Stimulated activated CD4-positive, alpha-beta T cell treated with anti-CD3 and anti-CD28 coated beads, Interleukin-4, amount 100 ng/mL, for 4 hours (primary cell): ENCODE measurements at places on chromosomes 13 and 19.

- no peak for DNase-seq
Measured at GRCh38 chr13:39051157-39051556, 12.9 kb downstream of the NHLRC3 start.

GRCh38 chr19:4687396-4687795, 17.3 kb upstream of the MYDGF start:
- no peak for DNase-seq

DNA sequence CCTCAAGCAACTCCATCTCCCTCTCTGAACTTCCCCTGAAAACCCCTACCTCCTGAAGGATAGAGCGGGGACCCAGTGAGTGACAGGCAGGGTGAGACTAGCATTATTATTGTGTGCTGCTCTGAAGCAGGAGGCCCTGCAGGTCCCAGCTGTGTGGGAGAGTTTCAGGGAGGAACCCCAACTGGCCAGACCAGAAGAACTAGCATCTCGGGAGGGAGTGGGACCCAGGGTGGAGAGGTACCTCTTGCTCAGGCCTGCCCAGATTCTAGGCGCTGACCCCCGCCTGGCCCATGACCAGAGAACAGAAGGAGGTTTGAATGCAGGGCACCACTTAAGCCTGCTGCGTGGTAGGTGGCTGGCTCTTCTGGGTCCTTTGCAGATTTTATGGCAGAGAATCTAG, 5.7 kb upstream of the LYPD3 start:
- DNase-seq, result no peak

GRCh38 chr13:60433505-60433904, 36.5 kb downstream of the TDRD3 start:
- no peak for DNase-seq

GRCh38 chr19:12952488-12953137, 4.4 kb downstream of the GADD45GIP1 start:
- DNase-seq, result no peak

DNA sequence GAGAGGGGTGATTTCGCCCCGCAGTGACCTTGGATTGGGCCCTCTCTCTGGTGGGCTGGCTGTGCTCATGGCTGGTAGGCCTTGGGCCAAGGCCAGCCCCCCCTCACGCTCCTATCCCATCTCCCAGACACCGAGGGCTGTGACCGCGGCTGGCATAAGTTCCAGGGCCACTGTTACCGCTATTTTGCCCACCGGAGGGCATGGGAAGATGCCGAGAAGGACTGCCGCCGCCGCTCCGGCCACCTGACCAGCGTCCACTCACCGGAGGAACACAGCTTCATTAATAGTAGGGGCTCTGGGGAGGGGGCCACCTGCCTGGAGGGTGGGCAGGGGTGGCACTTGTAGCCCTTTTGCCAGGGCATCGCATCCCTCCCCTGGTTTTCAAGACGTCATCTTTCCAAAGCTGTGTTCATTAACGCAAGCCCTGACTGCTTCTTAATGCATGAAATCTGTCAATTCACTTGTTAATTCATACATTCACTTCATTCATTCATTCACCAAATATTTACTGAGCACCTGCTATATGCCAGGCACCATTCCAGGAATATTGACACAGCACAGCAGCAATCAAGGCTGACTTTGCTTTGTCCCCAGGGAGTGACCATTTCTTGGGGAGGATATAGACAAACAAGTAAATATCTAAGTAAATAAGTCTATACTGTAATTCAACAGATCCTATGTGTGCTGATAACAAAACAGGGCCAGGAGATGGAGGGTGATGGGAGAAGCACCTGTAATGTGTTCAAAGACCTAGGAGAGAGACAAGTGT, 26.6 kb downstream of the NCAN start:
- no peak for DNase-seq

DNA sequence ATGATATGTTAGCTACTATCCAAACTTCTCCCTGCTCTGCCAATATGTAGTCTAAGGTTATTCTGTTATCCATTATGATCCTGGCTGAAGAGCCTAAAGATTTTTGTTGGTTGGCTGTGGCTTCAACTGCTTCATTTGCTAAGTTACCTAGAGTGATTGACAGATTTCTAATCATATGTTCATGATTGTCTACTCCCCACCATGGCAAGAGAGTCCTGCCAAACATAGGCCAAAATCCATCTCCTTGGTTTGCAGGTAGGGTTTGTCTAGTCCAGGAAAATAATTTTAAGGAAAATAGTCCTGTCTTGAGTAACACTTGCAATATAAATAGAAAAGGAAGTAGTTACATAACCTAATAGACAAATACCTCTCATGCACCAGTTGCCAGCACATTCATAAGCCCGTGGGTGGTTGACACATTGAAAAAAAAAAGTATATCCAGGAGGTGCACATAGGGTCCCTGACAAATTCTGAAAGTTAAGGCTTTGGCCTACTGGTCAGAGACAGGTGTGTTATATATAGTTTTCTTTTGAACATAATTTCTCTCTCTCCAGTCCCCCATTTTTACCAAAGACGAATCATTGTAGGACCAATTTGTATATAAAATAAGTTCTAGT, 5.4 kb upstream of the CBY2 start:
- no peak for DNase-seq

- DNase-seq, result no peak
Measured at GRCh38 chr13:103497404-103497803, 431.2 kb upstream of the SLC10A2 start.

DNA sequence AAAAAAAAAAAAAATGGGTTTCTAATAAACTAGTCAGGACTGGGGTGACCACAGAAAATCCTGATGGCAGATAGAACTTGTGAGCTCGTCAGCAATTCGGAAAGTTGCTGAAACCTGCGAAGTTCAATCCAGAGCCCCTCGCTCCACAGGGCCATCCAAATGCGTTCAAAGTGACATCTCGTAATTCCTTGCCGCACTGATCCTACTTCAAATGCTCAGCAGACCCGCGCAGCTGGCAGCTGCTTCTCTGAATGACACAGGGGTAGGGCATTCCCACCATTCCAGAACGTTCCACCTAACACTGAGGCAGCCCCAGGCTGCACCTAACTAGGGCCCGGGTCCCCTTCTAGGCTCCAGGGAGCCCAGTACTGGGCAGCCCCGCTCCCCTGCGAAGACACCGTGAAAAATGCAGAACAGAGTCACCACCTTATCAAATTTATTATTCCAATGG, 4.8 kb upstream of the DAPK3 start:
- DNase-seq, result no peak

DNA sequence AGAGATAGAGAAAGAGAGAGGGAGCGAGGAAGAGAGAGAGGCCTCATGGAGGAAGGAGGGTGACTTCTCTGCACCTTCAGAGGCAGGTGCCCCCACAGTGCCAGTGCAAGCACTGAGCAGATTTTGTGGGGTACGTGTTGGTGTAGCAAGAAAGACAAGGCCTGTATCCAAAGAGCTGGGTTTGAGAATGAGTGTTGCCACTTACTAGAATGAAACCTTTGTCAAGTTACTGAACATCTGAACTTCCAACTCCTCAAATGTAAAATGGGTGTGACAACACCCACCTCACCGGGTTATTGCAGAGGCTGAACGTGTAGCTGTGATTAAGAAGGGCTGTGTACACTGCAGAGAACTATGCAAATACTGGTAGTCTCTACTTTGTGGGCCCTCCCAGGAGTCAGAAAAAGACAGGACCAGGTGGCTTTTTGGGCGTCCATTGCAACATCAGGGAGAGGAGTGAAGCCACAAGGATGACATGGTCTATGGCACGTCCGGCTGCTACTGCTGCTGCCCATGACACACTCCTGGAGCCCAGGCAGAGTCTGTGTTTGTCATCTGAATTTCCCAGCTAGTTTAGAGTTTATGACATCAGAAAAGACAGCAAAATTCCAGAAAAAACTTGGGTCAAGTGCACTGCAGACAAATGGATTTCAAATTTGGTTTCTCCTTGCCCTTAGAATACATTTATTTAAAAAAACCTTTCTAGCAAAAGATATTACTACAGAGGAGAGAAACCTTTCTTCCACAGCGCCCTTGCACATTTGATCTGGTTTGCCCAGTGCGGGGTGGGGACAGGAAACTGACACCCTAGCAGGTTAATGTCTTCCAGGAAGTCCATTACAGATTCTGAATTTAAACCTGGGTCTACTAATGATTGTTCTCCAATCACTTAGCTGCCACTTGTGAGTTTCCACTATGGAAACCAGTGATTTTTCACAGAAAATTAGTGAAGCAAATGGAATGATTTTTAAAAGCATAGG, 54.0 kb upstream of the ATP12A start:
- no peak for DNase-seq
